ENCODE measurements at places on chromosomes 1 and 21. TPM values are rescaled to one million over a fixed set of nuclear protein-coding genes. Genes with fewer than 3 reads are reported as not detected.

Gene GUCA2B
- not detected for total RNA-seq

Gene SPEN
- total RNA-seq: 9.7 TPM

Gene RIMKLA
- total RNA-seq: 0.13 TPM

Gene OR2L2
- not detected for total RNA-seq

Gene AHCYL1
- total RNA-seq: 64.3 TPM

Gene ETV3
- total RNA-seq: 12.5 TPM

Gene TRNP1
- 66.3 TPM for total RNA-seq

Gene AMY1A
- total RNA-seq: not detected

Gene IGSF8
- total RNA-seq: 22.9 TPM

Gene C1QTNF12
- total RNA-seq: 0.88 TPM

Gene URB1
- 15.8 TPM for total RNA-seq

Gene RGS13
- 0.13 TPM for total RNA-seq

Gene FCGR1A
- not detected for total RNA-seq
